ENCODE measurements at places on chromosomes 3 and 15.

GRCh38 chr3:25783661-25784512 lies 644 bp upstream of the NGLY1 start:
- DNase-seq, result no peak

GRCh38 chr3:71075494-71075893 lies 508.0 kb downstream of the FOXP1 start:
- DNase-seq, result no peak

GRCh38 chr3:123027292-123028232 lies at the start of gene SEMA5B:
Gene SEMA5B (minus strand): TSS chr3:123027763. CDS start chr3:122961263, 66,500 bp downstream.
- no peak for DNase-seq

- no peak for DNase-seq
Observed at GRCh38 chr3:46335541-46335940, 18.4 kb upstream of the CCR2 start.

GRCh38 chr3:48997102-48997635 lies 7.1 kb downstream of the P4HTM start:
- no peak for DNase-seq
